ENCODE measurements at places on chromosomes 3 and 15.

DNA sequence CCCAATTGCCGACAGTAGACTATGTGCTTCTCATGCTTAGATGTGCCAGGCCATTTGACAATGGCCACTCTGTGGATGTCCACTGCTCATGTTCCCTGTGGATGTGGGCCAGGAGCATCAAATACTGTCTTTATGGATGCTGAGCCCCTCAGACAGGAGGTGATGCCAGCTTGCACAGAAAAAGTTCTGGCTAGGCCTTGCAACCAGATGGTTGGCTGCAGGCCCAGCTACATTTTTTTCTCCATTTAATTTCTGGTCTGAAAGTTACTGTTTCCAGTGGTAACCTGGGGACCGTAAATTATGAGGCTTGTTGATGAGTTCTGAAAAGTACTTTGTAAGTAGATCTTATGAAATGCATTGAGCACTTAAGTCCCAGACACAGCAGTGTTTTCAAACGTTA is 228.5 kb downstream of the CHL1 start:
- DNase-seq, result no peak

- DNase-seq, result no peak
Observed at GRCh38 chr3:69130689-69131088, 8.3 kb upstream of the LMOD3 start.

- DNase-seq, result no peak
Observed at GRCh38 chr15:101545548-101546505, 56.3 kb upstream of the PCSK6 start.

DNA sequence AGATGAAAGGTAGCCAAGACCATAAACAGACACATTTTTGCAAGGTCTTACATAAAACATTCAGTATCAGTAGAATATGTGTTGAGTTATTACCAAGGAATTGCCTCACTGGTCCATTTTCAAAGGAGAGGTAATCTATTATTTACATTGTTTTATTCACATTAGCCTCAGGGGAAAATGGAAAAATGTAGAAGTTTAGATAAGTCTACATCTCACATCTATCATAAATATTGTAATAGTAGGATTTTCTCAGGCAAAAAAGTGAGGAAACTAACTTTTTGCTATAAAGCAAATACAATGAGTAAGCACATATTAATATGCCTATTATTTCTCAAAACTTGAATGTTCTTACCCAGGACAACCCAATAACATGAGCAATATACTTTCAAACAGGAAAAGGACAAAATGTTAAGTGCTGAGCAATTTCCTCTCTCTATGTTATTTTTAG is 184.6 kb upstream of the AGTR1 start:
- no peak for DNase-seq

DNA sequence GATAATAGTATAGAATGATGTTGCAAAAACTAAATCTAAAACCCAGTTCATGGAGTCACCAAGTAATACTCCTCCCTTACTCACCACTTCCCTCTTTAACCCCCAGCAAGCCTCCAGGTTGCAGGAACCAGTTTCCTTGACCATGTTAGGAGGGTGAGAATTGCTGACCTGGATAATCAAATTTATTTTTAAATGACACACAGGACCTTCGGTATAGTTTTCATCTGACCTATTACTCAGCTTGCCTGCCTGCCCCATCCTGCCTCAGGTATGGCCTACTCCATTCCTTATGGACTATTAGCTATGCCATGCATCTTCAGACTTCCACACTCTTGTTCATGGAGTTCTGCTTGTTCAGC is 883 bp downstream of the RTP4 start:
- DNase-seq, result no peak

DNA sequence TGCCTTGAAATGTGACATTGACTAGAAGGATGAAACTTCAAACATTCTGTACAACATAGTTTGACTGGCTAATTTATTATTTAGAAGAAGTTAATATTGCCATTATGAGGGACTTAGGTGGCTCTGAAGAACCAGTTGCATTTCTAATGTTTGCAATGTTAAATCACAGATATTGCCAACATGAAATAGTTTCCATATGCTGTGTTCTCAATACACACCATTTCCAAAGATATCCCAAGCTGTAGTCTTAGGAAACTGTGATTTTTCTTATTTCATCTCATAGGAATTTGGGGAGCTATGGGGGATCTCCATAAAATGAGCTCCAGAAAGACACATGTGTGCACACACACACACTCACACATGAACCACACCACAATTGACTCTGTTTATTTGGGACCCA is 36.3 kb downstream of the ALG1L2 start:
- no peak for DNase-seq

GRCh38 chr3:78140866-78141265 is 1101.0 kb downstream of the ROBO2 start:
- no peak for DNase-seq
